Panc1 (cell line): ENCODE measurements at places on chromosomes 11 and 22.

DNA sequence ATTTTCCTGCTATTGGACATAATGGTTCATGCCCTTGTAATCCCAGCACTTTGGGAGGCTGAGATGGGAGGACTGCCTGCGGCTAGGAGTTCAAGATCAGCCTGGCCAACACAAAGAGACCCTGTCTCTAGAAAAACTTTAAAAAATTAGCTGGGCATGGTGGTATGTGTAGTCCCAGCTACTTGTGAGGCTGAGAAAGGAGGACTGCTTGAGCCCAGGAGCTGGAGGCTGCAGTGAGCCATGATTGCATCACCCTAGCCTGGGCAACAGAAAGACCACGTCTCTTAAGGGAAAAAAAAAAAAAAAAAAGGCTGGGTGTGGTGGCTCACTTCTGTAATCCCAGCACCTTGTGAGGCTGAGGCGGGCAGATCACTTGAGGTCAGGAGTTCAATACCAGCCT lies 94.0 kb downstream of the APOL5 start:
- DNase-seq, result no peak

DNA sequence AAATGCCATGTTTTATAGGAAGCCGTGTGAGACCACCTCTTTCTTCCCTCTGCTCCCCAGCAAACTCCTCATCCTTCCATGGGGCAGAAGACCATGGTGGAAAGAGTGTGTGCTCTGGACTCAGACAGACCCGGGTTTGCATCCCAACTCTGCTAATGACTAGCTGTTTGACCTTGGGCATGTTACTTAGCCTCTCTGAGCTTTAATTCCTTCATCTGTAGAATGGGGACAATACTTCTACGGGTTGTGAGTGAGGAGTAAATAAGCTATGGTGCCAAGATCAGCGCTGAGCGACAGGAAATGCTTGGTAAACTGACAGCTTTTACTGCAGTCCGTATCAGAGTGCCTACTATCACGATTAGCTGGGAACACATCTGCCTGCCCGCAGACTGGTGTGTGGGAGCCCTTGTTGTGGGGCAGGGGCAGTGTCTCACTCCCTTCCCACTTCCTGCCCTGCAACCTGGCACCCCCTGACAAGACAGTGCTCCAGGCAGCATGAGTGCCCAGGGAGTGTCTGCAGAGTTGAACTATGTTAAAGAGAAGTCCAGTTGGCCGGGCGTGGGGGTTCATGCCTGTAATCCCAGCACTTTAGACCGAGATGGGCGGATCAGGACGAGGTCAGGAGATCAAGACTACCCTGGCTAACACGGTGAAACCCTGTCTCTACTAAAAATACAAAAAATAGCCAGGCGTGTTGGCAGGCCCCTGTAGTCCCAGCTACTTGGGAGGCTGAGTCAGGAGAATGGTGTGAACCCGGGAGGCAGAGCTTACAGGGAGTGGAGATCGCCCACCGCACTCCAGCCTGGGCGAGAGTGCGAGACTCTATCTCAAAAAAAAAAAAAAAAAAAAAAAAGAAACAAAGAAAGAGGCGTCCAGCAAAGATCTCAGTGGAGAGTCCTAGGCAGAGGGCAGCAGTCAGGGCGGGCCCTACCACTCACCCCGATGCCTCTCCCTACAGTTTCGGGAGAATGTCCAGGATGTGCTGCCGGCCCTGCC lies 2.2 kb downstream of the SEC14L2 start:
- DNase-seq, result no peak

DNA sequence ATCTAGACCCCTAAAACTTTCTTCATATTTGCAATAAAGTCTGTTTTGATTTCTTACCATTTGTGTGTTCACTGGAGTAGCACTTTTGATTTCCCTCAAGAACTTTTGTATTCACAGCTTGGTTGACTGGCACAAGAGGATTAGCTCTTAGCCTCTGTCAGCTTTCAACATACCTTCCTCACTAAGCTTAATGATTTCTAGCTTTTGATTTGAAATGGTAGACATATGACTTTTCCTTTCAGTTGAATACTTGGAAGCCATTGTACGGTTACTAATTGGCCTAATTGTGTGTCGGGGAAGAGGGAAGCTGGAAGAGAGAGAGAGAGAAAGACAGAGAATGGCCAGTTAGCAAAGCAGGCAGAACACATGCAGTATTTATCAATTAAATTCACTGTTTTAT lies 180.5 kb downstream of the ARHGAP42 start:
- DNase-seq, result no peak

GRCh38 chr11:23730307-23730998 lies 766.4 kb upstream of the LUZP2 start:
- no peak for DNase-seq

GRCh38 chr11:6638429-6638828 lies 17.2 kb downstream of the DCHS1 start:
- DNase-seq, result no peak

- DNase-seq, result peak; percentile 15
These were observed 368.6 kb downstream of the OPCML start for GRCh38 chr11:133163463-133164419.

- no peak for DNase-seq
These were observed 229.5 kb downstream of the AASDHPPT start for GRCh38 chr11:106306942-106307341.

- peak; percentile 47 for DNase-seq
These were observed 9.8 kb downstream of the PDHX start for GRCh38 chr11:34926101-34926830.

GRCh38 chr11:33064033-33064825 lies 24.9 kb downstream of the TCP11L1 start:
- DNase-seq, result no peak

DNA sequence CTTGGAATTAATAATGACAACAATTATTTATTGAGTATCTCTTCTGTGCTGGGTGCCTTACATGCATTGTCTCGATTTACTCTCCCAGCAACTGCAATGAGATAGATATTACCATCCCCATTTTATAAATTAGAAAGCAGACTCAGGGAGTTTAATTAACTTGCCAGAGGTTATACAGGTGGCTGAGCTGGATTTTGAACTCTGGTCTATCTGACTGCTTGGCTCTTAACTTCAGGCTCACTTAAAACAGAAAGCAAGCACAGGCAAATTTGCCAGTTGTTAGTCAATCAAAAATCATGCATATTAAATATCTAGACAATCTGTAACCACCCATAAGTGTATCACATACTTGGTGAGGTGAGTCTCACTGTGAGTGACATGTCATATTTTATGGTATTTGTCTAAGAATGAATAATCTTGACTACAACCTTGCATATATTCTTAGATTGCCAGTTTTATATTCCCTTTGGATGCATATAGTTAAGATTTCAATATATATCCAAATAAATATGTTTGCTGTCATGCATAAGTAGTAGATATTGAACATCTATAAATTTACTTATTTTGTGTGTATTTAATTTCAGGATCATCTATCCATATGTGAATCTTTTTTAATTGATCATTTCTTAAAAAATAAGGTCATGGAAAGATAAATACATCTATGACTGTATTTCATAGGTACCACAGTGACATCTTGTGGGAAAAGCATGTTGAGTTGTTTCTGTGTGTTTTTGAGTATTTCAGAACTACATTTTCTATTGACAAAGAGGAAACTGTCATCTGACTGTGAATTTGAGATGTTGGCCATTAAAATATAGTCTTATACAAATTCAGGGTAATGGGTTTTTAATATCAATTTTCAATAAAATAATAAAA lies 112.0 kb upstream of the ARHGAP42 start:
- no peak for DNase-seq

DNA sequence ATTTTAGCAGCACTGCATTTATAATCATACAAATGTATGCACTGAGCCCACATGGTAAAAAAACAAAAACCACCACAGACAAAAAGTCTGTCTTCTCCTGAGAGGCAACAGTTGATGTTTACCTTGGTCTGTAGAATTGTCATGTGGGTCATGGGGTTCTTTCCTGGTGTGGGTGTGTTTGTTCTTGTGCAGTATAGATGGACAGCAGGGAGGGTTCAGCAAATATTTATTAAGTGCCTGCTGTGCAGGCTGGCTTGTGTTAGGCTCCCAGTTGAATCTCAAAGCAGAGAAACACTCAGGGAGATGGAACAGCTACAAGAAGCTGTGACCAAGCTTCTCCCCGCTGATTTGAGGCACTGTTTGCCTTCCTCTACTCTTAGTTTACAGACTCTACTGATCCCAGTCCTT lies 82.2 kb downstream of the PISD start:
- no peak for DNase-seq

GRCh38 chr11:21412652-21413383 lies 743.4 kb downstream of the NELL1 start:
- no peak for DNase-seq

GRCh38 chr22:38056969-38057891 lies at the start of gene PICK1:
Gene PICK1 (plus strand): TSS chr22:38057404. CDS start chr22:38057810, 406 bp downstream.
- peak; percentile 48 for DNase-seq

- no peak for DNase-seq
These were observed 43.3 kb downstream of the DDX10 start for GRCh38 chr11:108708173-108708572.

- no peak for DNase-seq
These were observed 2.0 kb downstream of the LMNTD2 start for GRCh38 chr11:558503-558902.

DNA sequence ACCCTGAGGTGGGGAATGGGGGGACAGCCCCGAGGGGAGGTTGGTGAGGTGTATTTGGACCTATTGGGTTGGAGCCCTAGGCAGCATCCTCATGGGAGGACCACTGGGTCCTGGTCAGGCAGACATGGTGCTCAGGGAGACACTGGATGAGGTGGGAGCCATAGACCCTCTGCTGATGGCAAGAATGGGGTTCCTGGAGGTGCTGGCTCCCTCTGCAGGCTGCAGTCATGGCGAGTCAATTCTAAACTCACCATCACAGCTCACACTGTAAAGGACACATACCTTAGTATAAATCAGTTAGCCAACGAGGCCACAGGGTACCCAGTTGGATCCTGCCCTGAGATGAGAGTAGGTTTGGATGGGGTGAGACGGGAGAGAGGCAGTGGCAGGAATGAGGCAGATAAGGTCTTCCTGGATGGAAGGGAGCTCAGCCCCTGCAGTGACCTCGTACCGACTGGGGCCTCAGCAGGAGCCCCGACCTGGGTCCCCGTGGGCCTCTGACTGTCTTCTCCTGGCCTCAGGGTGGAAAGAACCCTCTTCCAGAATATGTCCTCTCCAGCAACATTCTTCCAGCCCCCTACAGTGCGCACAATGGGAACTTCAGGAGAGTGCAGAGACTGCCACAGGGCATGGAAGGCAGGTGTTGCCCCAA lies 1.7 kb upstream of the GAB4 start:
- no peak for DNase-seq

GRCh38 chr22:25113316-25113721 lies 86.3 kb upstream of the CRYBB3 start:
- DNase-seq, result no peak

GRCh38 chr11:126452241-126453101 lies 97.0 kb downstream of the ST3GAL4 start:
- no peak for DNase-seq

GRCh38 chr11:63866211-63866610 lies 27.3 kb downstream of the MARK2 start:
- DNase-seq, result no peak

- DNase-seq, result no peak
These were observed 841 bp downstream of the B3GNT6 start for GRCh38 chr11:77035039-77035438.

- DNase-seq, result no peak
These were observed 130.7 kb downstream of the MN1 start for GRCh38 chr22:27670701-27671412.

DNA sequence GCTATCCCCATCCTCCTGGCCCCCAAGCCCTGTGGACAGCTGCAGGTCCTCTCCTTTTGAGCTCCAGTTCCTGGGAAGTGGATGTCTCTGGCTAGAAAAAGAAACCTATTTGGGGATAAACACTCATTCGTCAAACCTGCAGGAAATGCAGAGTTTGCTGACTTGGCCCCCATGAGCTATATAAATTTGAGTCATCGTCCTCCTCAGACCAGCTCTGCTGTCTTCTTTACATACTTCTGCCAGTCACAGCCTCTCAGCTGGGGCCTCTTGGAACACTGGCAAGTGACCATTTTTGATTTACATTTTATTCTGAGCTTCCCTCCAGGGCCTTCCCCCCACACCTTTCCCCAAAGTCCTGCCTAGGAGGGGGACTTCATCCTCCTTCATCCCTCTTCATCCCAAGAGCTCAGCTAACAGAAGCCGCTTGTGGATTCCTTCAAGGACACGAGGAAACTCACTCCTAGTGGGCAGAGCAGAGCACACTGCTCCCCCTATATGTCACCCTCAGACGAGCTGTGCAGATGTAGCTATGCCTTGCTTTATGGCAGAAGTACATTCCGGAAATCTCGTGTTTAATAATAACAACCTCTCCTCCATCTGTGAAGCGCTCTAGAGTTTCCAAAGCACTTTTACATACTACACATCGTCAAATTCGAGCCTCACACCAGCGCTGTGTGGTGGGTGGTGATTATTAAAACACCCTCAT lies 131.8 kb downstream of the FEZ1 start:
- DNase-seq, result no peak

- DNase-seq, result no peak
These were observed 17.9 kb downstream of the SEC14L3 start for GRCh38 chr22:30453731-30454510.

DNA sequence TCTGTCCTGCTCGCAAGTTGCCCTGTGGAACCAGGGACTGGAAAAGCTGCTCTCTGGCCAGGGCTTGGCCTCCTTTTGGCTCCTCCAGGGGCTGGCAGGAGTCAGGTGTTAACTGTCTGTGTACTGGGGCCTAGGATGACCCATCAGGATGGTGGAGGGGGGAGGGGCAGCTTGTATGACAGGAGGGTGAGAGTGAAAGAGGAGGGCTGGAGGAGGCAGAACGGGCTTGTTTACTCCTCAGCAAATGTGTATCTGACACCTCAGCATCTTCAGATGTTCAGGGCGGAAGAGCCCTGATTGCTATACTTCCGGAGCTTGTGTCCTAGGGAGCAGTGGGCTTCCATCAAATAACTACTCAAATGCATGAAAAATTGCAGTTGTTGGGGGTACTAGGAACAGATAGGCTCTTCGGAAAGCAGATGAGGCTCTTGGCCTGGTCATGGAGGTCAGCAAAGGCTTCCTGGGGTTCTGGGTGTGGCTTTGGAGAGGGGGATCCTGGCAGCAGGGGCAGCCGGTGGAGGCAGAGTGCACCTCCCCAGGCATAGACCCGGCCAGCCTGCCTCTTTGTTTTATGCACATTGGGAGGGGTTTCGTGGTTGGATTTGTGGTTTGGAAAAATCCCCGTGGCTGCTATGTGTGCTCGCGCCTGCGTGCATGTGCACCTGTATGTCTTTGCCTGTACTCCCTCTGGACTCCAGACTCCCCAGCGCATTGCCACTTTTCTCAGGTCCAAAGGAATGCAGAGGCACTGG lies 31.2 kb downstream of the CD82 start:
- no peak for DNase-seq

GRCh38 chr22:23511627-23512347 lies 68.3 kb downstream of the IGLL1 start:
- no peak for DNase-seq

DNA sequence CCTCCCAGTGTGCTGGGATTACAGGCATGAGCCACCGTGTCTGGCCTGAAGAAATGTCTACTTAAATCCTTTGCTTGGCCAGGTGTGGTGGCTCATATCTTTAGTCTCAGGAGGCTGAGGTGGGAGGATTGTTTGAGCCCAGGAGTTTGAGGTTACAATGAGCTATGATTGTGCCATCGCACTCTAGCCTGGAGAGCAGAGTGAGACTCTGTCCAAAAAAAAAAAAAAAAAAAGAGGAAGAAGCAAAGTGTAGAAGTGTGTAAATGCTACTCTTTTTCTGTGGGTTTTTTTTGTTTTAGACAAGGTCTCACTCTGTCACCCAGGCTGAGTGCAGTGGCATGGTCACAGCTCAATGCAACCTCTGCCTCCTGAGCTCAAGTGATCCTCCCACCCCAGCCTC lies 6.4 kb upstream of the ATG16L2 start:
- DNase-seq, result no peak

- DNase-seq, result peak; percentile 78
These were observed at the start of gene IL18 for GRCh38 chr11:112163875-112164685. Gene IL18 (minus strand): TSS chr11:112164094. CDS start chr11:112155053, 9,041 bp downstream.
